ENCODE measurements at places on chromosomes 13 and 19. TPM values are rescaled to one million over a fixed set of nuclear protein-coding genes. Genes with fewer than 3 reads are reported as not detected.

- peak overlapping the region; percentile 79 for H3K4me3 ChIP-seq
- H3K27ac ChIP-seq = no peak overlapping the region
- H3K27me3 ChIP-seq = no peaks in the 10 kb centered on the region
- peaks cover 4% of the 10 kb centered on the region for H3K36me3 ChIP-seq
Measured at GRCh38 chr19:42281827-42282762, 13.0 kb downstream of the CIC start.

DNA sequence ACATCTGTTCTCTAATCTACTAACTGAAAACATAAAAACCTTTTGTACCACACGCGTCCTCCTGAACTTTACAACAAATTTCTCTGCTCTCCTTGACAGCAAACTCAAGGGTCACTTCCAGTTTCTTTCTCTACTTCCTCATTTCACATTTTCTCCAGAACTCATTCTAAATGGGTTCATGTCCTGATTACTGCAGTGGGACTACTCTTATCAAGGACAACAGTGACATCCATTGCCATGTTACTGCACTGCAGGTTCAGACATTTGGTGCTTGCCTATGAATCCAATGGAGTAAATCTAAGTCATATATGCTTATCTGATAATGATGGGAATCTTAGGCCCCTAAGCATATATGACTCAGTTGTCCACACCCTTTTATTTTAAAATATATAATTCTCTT, 35.3 kb downstream of the FPR3 start:
- H3K27me3 ChIP-seq = no peaks in the 10 kb centered on the region
- H3K4me3 ChIP-seq = no peak overlapping the region
- DNase-seq = no peak
- H3K4me1 ChIP-seq = peaks cover 2% of the 10 kb centered on the region

GRCh38 chr19:11377237-11377636, 2.8 kb downstream of the SWSAP1 start:
- no peak for DNase-seq
- peak overlapping the region; percentile 68 for H3K4me3 ChIP-seq
- no peak overlapping the region for H3K27ac ChIP-seq
- H3K27me3 ChIP-seq = peaks cover 4% of the 10 kb centered on the region

DNA sequence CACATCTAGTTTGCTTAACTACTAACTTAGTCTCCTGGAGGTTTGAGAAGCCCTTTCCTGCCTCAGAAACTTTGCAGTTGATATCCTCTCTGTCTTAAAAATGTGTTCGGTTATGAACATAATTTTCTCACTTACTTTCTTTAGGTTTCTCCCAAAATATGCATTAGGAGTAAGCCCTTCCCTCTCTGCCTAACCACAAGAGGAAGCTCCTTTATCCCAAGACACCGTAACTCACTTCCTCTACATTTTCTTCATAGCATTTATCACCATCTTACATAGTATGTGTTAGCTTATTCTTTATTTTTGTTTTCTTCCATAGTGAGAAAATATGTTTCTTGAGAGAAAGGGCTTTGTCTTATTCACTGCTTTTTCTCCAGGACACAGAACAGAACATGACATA, 952.5 kb upstream of the ATXN8OS start:
- H3K27ac ChIP-seq = no peak overlapping the region
- no peaks in the 10 kb centered on the region for H3K4me1 ChIP-seq
- H3K27me3 ChIP-seq = no peaks in the 10 kb centered on the region
- H3K4me3 ChIP-seq = no peak overlapping the region
- no peak for DNase-seq
- peaks cover 4% of the 10 kb centered on the region for H3K36me3 ChIP-seq

GRCh38 chr13:107370015-107370785, 802.3 kb upstream of the ARGLU1 start:
- H3K4me3 ChIP-seq = no peak overlapping the region
- no peaks in the 10 kb centered on the region for H3K36me3 ChIP-seq
- DNase-seq = no peak
- no peaks in the 10 kb centered on the region for H3K27me3 ChIP-seq
- no peaks in the 10 kb centered on the region for H3K4me1 ChIP-seq
- no peak overlapping the region for H3K27ac ChIP-seq

DNA sequence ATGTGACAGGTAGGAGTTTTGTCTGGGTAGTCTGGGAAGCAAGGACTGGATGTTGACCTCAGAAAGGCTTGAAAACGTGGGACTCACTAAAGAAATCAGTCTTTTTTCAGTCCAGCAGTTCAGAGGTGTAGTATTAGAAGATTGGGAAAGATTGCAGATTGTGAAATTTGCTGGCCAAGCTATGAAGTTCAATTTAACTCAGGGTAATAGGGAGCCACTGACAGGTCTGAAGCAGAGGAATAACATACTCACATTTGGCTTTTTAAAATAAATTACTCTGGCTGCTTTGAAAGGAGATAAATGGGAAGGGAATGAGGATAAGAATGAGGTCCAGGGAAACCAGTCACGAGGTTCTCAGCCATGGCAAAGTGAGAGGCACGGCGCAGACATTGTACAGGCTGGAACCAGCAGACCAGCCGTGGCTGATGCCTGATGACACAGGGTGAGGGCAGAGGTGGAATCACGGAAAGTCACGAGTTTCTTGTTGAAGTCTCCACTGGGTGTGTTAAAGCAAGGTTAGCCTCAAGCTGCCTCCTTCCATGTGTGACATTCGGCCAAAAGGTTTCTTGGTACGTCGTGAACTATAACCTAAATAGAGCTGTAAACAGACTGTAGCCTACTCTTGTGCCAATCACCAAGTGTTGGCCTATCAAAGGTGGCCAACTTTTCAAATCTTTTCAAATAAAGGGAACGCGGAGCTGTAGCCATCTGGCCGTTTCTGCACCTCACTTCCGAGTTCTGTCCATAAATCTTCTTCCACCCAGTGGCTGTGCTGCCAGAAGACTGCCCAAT, 377.6 kb downstream of the IRS2 start:
- no peaks in the 10 kb centered on the region for H3K4me1 ChIP-seq
- H3K4me3 ChIP-seq = no peak overlapping the region
- peaks cover 6% of the 10 kb centered on the region for H3K27me3 ChIP-seq
- H3K27ac ChIP-seq = no peak overlapping the region
- H3K36me3 ChIP-seq = no peaks in the 10 kb centered on the region
- DNase-seq = no peak

GRCh38 chr13:21557995-21558394, 46.0 kb downstream of the MICU2 start:
- H3K4me3 ChIP-seq = no peak overlapping the region
- H3K36me3 ChIP-seq = peaks cover 76% of the 10 kb centered on the region
- no peak for DNase-seq
- peaks cover 21% of the 10 kb centered on the region for H3K4me1 ChIP-seq

The SLC27A1 gene
- 14.6 TPM for polyA plus RNA-seq

DNA sequence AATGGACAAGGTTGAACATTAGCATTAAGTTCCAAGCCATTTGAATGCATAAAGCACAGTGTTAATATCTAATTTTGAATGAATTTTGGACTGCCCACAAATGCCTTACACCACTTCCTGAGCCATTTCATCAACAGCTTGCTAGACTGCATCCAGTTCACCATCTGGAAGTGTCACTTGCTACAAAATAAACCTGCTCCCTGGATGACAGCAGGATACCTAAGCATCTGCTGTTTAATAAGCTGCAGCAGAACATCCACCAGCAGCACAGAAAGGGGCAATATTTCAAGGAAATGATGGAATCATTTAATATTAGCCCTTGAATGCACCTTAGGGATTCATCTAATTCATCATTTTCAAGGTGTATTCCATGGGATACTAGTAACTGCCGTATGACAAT, 76.6 kb upstream of the PCDH9 start:
- no peak for DNase-seq
- no peaks in the 10 kb centered on the region for H3K4me1 ChIP-seq
- H3K27ac ChIP-seq = no peak overlapping the region
- no peaks in the 10 kb centered on the region for H3K36me3 ChIP-seq
- no peak overlapping the region for H3K4me3 ChIP-seq

GRCh38 chr13:24564881-24565280, 52.3 kb upstream of the PARP4 start:
- H3K27ac ChIP-seq = no peak overlapping the region
- H3K4me3 ChIP-seq = no peak overlapping the region
- peaks cover 2% of the 10 kb centered on the region for H3K4me1 ChIP-seq
- no peaks in the 10 kb centered on the region for H3K36me3 ChIP-seq

DNA sequence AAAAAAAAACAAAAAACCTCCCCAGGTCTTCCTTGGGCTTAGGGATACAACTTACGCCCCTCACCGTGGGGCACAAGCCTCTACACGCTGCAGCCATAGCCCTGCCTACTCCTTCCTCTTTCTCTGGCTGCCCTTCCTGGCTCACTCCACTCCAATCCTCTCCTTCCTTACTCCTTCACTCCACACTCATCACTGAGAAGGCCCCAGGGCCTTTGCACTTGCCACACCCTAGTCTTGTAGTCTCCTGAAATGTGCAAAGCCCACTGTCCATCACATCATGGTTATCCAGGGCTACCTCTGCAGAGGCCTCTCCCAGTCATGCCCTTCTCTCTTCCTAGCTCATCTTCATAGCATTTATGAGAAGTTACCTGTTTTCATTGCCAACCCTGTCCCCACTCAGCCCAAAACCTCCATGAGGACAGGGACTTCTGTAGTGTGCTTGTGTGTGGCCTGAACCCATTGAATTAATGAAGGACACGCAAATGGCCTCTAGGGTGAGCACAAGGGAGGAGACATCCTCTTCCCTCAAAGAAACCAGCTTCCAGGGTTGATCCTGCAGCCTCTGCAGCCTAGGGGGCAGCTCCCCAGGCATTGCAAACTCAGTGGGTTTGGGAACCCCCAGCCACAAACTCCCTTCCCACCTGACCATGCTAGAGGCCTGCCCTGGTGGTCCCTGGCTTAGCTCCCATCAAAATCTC, 7.9 kb upstream of the HSH2D start:
- H3K4me1 ChIP-seq = peaks cover 13% of the 10 kb centered on the region
- H3K27ac ChIP-seq = no peak overlapping the region
- no peak overlapping the region for H3K4me3 ChIP-seq
- H3K36me3 ChIP-seq = peaks cover 19% of the 10 kb centered on the region

GRCh38 chr19:4911786-4912672, 2.7 kb downstream of the UHRF1 start:
- peak overlapping the region; percentile 97 for H3K4me3 ChIP-seq
- no peaks in the 10 kb centered on the region for H3K27me3 ChIP-seq
- H3K27ac ChIP-seq = peak overlapping the region; percentile 99
- H3K4me1 ChIP-seq = peaks cover 81% of the 10 kb centered on the region
- H3K36me3 ChIP-seq = peaks cover 33% of the 10 kb centered on the region
- DNase-seq = peak; percentile 56

DNA sequence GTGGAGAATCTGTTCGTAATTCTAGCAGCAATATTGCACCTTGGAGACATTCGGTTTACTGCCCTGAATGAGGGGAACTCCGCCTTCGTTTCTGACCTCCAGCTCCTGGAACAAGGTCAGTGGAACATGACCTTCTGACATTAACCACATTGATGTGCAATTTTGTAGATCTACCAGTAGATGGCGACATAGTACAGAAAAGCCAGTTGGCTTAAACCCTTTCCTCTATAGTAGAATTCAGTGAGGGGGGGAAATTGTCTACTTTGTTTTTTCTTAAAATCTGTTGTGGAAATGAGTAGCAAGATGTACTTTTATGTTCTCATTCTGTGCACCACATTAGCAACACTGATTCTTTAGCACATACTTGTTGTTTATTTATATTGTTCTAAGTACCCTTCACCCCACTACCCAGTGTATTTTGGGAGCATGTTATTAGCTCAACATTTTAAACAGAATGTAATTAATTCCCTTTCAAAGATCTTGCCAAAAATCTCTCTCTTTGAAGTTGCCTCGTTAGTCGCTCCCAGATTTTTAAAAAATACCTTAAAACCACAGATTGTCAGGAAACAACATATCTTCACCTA, 332.2 kb downstream of the MYO16 start:
- no peak overlapping the region for H3K27ac ChIP-seq
- DNase-seq = no peak
- no peaks in the 10 kb centered on the region for H3K4me1 ChIP-seq
- H3K36me3 ChIP-seq = no peaks in the 10 kb centered on the region

The CEACAM7 gene
- polyA plus RNA-seq = not detected
